ENCODE measurements at places on chromosomes 4 and X.

GRCh38 chrX:18422886-18423285, 2.5 kb upstream of the CDKL5 start:
- DNase-seq, result peak; percentile 12

DNA sequence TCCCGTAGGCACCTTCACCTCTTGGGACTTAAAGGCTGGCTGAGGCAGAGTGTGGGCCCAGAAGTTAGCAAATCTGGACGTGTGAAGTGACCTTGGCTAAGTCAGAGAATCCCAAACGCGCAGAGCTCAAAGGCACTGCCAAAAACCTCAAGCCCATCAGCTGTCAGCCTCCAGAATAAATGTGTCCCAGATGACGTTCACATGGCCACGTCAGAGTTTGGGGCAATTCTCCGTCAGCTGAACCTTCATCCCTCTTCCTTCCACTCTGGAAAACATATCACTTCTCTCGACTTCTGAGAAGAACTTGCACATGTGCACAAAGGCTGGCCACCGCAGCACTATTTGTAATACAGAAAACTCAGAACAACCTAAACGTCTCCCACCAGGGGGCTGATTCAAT, 35.7 kb upstream of the APLN start:
- DNase-seq, result no peak

GRCh38 chr4:64893205-64893604, 484.0 kb upstream of the TECRL start:
- DNase-seq, result no peak

- DNase-seq, result no peak
Measured at GRCh38 chr4:153471698-153472093, 5.5 kb downstream of the TMEM131L start.

GRCh38 chr4:3212391-3213105, 36.4 kb upstream of the MSANTD1 start:
- DNase-seq, result no peak

- peak; percentile 31 for DNase-seq
Measured at GRCh38 chr4:99856166-99856565, 38.1 kb downstream of the LAMTOR3 start.

DNA sequence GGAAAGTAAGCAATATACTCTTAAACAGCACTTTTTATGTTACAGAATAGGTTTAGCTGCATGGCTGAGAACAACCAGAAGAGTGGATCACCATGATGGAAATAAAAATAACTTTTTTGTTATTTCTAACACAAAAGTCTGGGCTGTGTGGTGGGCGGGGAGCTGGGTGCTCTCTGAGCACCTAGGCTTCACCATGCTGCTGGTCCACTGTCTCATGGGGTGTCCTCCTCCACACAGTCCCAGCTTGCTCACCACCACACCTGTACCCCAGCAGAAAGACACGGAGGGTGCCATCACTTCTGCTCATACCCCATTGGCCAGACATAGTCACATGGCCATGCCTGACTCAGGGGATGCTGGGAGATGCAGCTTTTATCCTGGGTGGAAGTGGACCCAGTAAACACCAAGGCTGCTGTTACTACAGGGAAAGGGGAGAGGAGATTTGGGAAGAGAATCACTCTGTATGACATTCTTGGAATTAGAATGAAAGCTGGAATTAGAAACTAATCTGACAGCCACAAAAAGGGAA, 45.0 kb downstream of the CPZ start:
- DNase-seq, result no peak

DNA sequence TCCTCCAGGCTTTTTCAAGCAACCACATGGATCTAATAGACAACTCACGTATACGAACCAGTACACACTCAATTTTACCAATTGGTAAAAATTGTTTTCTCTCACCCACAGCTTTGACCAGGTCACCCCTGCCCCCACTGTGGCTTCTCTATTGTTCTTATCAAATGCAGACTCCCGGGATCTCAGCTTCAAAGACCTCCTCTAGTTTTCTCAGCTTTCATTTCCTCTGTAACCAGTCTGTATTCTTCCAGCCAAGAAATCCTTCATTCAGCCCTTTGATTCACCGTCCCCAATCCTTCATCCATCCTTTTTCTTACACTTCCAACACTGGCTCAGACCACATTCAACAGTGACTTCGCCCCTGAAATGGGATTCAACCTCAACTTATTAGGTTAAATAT, 120.7 kb downstream of the CORIN start:
- DNase-seq, result no peak

DNA sequence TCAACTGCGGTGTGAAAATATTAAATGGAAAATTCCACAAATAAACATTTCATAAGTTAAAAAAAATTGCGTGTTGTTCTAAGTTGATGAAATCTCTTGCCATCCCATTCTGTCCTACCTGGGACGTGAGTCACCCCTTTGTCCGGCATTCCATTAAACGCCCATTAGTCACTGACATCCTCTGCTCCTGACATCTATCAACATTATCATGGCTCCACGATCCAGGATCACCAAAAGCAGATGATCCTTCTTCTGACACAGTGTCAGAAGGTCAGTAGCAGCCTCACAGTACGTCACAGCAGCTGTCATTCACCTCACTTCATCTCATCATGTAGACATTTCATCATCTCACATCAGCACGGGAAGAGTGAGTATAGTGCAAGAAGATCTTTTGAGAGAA, 125.7 kb downstream of the ZNF827 start:
- peak; percentile 27 for DNase-seq

Data from EH (cell line).